ENCODE measurements at places on chromosomes 11 and 22.

DNA sequence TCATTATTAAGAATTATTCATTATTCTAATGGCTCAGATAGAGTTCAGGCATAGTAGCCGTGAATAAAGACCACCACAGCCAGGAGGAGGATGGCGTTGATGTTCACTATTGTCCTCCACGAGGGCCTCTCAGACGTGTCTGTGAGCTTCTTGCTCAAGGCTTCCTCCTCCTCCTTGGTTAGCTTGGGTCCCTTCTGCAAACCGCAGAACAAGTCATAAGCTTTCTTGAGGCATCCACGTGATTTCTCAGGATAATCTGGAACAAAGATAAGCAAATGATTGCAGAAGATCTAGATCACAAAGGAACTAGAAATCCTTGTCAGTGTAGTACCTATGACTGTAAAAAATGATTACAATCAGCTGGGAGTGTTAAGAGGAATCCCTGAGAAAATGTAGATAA is 13.6 kb upstream of the RFPL2 start:
- no peak for DNase-seq

DNA sequence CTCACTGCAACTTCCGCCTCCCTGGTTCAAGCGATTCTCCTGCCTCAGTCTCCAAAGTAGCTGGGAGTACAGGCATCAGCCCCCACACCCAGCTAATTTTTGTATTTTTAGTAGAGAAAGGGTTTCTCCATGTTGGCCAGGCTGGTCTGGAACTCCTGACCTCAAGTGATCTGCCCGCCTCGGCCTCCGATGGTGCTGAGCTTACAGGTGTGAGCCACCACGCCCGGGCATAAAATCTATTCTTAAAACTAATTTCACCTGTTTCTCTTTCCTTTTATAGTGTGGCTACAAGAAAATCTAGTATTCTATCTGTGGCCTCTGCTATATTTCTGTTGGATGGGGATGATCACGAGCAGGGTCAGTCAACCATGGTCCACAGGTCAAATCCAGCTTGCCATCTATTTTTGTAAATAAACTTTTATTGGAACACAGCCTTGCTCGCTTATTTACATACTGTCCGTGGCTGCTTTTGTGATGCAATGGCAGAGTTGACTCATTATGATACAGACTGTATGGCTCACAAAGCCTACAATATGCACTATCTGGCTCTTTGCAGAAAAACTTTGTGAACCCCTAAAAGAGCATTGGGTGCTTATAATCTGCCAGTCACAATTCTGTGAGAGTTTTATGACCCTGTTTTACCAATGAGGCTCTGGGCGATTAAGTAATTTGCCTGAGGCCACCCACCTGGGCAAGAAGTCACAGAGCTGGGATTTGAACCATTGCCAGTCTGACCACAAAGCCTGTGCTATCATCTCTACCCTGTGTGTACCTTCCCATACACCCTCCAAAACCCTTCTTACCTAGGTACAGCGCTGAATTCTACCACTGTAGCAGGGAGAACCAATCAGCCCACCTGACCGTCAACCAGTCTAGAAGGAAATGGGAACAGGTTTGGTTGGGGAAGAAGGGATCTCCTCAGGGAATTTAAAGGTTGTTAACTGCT is 28.3 kb downstream of the SLC1A2 start:
- no peak for DNase-seq

GRCh38 chr11:44538375-44539054 is 26.9 kb upstream of the CD82 start:
- DNase-seq = peak; percentile 80

GRCh38 chr11:57530215-57530595 is 349 bp downstream of the TIMM10 start:
- DNase-seq = no peak

DNA sequence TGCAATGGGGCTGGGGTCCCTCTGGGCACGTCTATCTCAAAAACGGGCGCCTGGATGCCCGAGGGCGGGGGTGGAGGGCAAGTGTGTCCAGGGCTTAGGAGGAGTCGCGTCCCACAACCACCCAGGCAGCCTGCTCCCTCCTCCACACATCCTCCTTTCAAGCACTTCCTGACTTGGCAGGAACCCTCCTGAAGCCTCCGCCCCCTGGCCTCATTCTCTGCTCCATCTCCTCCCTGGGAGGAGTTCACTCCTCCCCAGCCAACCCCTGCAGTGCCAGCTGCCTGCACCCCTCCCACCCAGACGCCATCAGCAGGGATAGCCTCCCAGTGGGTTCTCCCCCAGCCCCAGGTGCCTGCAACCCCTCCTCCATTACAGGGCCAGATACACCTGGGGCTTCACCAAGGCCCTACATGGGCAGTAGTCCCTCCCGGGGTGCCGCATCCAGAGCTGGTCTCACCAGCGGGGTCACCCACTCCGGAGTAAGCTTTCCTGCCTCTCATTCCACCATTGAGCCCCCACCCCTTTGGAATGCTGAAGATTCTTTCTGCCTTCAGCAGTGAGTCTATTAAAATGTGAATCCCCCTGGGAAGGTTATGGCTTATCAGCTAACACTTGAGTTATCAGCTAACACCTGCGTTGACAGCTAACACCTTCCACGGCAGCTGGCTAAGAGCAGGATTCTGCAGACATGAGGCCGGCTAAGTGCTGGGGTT is 24.4 kb downstream of the RTN4R start:
- no peak for DNase-seq

DNA sequence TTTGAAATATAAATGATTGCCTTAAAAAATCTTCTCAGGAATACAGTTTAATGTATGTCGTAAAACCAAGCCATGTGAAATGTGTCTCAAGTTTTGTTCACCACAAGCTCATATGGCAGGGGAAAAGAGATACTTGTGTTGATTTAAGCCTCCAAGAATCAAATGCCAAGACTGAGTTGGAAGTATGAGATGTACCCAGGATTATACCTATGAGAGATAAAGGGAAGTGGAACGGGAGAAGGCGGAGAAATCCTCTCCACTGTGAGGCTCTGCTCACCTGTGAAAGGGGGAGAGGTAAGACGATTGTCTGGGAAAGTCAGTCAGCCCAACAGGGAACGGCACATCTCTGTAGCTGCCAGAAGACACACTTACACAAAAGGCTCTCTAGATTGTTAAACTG is 124.8 kb downstream of the TRPC6 start:
- no peak for DNase-seq

GRCh38 chr11:130631119-130631518 is 182.7 kb downstream of the ADAMTS15 start:
- peak; percentile 14 for DNase-seq

- no peak for DNase-seq
These were observed 23.2 kb downstream of the FADS2 start for GRCh38 chr11:61851113-61851899.

All from coronary artery (tissue), 2 donors.